ENCODE measurements at places on chromosomes 13 and 19. TPM values are rescaled to one million over a fixed set of nuclear protein-coding genes. Genes with fewer than 3 reads are reported as not detected.

DNA sequence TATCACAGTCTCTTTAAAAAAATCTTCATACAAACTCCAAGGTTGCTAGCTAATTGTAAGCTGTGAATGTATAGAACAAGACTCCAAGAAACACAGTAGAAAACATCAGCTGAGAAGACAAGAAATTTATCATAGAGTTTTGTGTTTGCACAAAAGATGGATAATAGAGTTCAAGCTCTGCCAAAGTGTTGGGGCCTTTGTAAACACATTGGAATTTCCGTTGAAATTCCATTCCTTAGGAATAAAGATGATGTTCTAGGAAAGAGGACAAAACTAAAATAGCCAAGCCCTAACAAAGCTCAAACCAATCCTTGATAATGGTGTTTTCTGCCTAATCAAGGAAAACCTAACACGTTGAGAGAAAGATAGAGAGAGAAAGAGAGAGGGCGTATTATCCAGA lies 20.6 kb downstream of the LRRC63 start:
- DNase-seq: peak; percentile 2

The TTC9B gene
- not detected for total RNA-seq

GRCh38 chr13:93847162-93847561 lies 620.6 kb downstream of the GPC6 start:
- DNase-seq: peak; percentile 82

The FAM187B gene
- total RNA-seq: not detected

- no peak for DNase-seq
Measured at GRCh38 chr13:67330149-67330548, 100.0 kb upstream of the PCDH9 start.

GRCh38 chr13:29861694-29862110 lies 11.3 kb upstream of the UBL3 start:
- DNase-seq: peak; percentile 82

The C1QTNF9 gene
- total RNA-seq: not detected

The HIF3A gene
- not detected for total RNA-seq

GRCh38 chr19:4536798-4537197 lies 1.8 kb upstream of the PLIN5 start:
- no peak for DNase-seq

DNA sequence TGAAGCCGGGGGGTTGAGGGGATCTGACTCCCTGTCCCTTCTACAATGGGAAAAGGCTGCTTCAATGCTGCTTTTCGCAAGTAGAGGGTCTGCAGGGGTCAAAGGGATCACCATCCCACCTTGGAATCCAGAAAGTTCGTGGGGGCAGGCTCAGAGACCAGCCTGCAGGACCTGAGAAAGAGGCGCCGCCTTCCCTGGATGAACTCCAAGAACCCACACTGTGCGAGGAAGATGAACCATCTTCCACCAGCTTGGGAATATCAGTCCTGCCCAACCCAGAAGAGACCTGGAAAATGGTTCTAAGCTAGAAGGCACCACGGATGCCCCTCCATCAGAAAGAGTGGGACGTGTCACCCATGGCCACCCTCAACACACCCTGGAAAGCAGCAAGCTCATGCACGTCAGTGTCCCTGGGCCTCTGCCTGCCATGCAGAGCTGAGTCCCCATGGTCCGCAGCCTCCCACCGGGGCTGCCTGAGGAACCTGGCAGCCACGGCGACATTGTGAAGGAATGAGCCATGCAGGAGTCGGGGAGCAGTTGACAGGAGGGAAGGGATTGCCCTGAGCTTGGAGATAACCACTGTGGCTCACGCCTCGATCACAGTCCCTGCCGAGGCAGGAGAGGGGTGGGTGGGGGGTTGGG lies 14.6 kb downstream of the RAB3D start:
- no peak for DNase-seq

DNA sequence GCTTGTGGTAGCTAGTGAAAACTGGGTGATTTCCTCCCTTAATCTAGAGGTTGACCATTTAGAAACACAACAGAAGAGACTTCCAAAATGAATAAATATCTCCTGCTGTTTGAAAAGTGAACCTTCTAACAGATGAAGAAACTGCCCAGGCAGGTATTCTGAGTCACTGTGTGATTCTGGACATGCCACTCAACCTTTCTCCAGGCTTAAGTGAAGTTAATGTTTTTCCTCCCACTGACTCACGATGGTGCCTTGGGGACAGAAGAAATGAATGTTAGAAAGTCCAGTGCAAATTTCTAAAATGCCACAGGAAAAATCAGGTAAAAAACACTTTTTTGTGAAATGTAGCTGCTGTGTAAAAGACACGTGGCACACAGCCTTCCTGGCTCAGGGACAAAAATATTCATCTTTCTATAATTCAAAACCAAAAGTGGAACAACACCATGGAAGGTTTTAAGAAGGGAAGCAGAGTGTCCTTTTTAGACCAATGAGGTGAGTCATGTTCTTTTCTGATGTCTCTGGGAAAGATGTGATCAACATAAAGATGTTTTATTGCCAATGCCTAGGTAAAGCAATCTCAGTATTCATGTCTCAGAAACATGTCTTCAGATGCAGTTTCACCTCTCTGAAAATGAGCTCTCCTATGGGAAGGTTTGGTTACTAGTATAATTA lies 9.1 kb downstream of the UBE2L5 start:
- peak; percentile 56 for DNase-seq

GRCh38 chr13:37736045-37736444 lies 133.5 kb downstream of the TRPC4 start:
- DNase-seq: no peak

The NKG7 gene
- total RNA-seq: not detected

GRCh38 chr19:58123354-58123753 lies 25.3 kb upstream of the ZSCAN18 start:
- peak; percentile 3 for DNase-seq

DNA sequence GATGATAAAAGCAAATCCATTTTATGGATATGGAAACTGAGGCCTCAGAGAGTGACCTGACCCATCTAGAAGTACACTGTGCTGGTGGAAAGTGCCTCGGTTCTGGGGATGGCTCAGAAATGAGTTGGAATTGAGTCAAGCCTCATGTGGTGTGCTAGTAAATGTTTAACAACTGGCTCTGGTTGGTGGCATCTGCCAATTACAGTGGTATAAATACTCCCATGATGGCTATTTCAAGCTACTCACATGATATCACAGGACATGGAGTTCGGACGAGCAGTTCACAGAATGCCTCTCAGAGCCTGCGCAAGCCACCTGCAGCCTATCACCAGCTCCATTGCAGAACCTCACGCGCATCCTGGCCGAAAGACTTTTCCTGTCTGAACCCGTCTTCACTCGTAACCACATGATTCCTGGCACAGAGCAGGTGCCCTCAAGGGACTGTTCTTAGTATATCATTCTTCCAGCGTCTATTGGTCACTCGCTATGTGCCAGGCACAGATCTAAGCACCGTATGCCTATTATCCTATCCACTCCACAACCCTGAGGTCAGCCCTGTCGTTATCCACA lies 9.1 kb downstream of the TMEM150B start:
- no peak for DNase-seq

The FXYD1 gene
- not detected for total RNA-seq

DNA sequence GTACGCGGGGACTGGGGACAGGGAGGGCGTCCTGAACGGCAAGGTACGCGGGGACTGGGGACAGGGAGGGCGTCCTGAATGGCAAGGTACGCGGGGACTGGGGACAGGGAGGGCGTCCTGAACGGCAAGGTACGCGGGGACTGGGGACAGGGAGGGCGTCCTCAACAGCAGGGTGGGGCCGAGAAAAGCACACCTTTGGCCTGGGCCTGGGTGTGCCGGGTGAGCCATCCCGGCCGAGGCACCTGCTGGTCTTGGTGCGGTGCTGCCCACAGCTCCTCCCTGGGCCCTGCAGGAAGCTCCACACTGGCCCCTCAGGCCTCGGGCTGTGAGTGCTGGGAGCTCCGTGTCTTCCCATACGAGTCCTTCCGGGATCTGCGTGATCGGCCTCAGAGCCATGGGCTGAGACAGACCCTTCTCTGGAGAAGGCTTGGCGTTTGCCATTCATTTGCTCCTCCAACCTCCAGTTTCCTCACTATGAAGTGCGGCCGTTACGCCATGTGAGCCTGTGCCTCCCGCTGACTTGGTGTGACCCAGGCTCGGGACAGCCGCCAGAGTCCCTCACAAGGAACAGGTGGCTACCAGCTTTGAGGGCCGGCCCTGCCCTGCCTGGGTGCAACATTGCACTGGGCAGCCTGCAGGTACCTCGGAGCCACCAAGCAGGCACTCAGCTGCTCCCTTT lies 7.8 kb upstream of the ZNF554 start:
- no peak for DNase-seq

- no peak for DNase-seq
Measured at GRCh38 chr13:44275381-44275780, 98.2 kb upstream of the SERP2 start.

The THSD1 gene
- total RNA-seq: 28.2 TPM

The EPS8L1 gene
- total RNA-seq: 2.2 TPM

GRCh38 chr19:10797541-10798256 lies 38.3 kb downstream of the TMED1 start:
- no peak for DNase-seq

GRCh38 chr13:111866731-111867245 lies 200.2 kb upstream of the SOX1 start:
- DNase-seq: no peak

The ANKRD24 gene
- total RNA-seq: 0.17 TPM

GRCh38 chr13:113982296-113982661 lies 8.4 kb upstream of the C13orf46 start:
- DNase-seq: no peak

The LILRB5 gene
- total RNA-seq: not detected

The ZNF729 gene
- total RNA-seq: not detected

The SELENOV gene
- total RNA-seq: not detected

The ZFP14 gene
- total RNA-seq: 1.9 TPM

- DNase-seq: no peak
Measured at GRCh38 chr19:52987221-52987620, 24.5 kb upstream of the ZNF816 start.

DNA sequence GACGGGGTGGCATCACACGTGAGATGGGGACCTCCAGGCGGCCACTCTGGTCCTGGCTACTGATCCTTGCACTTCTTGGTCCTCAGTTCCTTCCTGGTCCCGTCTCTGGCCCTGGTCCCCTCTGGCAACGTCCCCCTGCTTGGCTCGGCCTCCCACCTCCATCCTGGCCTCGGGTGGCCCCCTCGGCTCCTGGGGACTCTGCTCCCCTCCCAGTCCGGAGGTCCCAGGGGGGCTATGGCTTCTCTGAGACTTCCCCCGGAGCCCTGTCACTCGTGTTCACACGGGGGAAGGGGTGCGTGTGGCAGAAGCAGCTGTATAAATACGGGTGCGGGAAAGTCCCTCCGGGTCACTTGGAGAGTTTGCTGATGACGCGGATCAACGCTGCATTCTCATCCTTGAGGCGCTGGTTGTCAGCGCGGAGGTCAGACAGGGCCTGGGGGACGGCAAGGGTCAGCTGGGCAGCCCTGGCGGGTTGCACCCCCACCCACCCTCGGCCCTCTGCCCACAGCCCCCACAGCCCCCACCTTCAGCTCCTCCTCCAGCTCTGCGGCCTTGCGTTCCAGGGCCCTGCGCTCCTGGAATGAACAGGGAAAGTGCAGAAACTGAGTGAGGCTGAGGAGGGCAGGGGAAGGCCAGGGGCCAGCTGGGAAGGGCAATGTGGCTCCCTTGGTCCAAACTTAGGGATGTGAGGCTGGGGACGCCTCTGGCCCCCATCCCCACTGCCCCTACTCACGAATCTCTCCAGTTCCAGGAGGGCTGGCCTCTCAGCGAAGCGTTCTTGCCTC lies 15.6 kb downstream of the EPS8L1 start:
- DNase-seq: no peak

DNA sequence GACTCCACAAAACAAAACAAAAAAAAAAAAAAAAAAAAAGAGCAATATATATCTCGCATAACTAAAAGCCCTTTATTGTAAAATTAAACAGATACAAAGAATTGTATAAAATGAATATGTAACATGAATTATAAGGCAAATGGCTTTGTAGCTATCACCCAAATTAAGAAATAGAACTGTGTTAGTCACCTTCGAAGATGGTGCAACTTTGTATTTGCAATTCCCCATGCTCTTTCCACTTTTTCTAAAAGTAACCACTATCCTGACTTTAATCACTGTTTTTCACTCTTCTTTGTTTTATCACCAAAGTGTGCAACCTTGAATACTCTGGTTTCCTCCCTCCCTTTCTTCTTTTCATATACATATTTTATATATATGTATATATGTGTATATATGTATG lies 57.1 kb upstream of the HTR2A start:
- DNase-seq: no peak

The RFPL4AL1 gene
- not detected for total RNA-seq

DNA sequence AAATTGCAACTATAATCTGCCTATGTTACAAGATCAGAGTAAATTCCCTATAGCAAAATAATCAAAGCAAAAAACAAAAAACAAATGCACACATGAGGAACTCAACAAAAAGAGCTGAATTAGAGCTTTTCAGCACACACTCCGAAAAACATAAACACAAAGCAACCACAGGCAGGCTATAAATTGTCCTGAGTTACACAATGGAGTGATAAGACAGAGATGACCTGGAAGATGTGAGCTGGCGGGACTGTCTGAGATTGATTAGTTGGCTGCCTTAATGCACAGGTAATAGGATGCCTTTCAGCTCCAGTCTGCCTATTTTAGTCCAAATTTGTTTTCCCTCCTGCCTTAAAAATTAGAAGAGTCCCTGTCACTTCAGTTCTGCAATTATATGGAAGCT lies 159.0 kb upstream of the FNDC3A start:
- DNase-seq: no peak

DNA sequence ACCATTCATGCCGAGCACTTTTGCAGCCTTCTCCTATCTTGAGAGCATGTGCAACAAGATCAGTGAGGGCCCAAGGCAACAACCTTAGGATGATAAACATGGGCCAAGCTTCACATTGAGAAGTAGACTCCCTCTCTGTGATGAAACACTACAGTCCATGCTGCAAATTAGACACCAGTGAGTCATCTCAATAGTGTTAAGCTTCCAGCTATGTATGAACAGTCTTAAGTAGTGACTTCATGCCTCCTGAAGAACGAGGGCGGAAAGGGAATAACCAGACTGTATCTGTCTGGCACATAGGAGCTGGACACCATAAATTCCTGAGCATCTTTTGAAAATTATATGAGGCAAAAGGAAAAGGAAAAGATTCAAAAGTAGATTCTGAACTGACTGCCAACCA lies 309.9 kb upstream of the SLITRK1 start:
- DNase-seq: peak; percentile 86

GRCh38 chr19:37953171-37953917 lies 46.3 kb downstream of the SIPA1L3 start:
- DNase-seq: no peak

DNA sequence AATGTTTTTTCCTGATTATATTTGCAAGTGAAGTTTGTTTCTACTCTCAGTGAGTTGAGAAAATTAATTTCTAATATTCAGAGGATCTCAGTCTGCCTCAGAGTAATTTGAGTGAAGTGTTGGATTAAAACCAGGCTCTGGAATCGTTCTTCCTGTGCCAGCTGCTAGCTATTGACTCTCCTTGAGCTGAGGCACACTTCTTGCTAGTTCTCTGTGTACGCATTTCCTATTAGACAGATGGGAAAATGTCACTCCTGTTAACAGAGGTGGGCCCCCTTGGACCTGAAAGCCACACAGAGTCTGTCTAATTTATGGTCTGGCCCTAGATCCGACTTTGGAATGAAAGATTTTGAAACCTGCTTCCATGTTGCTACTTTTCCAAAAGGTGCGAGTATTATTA lies 107.6 kb upstream of the RNF113B start:
- DNase-seq: no peak

The TSKS gene
- total RNA-seq: not detected

The NFILZ gene
- total RNA-seq: not detected
